ENCODE measurements at places on chromosomes 2 and 18.

- DNase-seq = no peak
These were observed 60.5 kb upstream of the PXDN start for GRCh38 chr2:1804865-1805264.

GRCh38 chr18:52340406-52341102, 557 bp downstream of the DCC start:
- no peak for DNase-seq

GRCh38 chr2:128293426-128293755, 25.3 kb downstream of the HS6ST1 start:
- no peak for DNase-seq

- DNase-seq = no peak
These were observed 4.9 kb downstream of the VIT start for GRCh38 chr2:36701391-36701795.

- no peak for DNase-seq
These were observed 276.8 kb downstream of the RIT2 start for GRCh38 chr18:42838546-42839145.

GRCh38 chr2:147181351-147182029, 663.3 kb upstream of the ACVR2A start:
- no peak for DNase-seq

GRCh38 chr2:120589771-120590608, 145.7 kb upstream of the GLI2 start:
- peak; percentile 95 for DNase-seq

GRCh38 chr2:202938960-202939359, 26.9 kb downstream of the CARF start:
- no peak for DNase-seq

DNA sequence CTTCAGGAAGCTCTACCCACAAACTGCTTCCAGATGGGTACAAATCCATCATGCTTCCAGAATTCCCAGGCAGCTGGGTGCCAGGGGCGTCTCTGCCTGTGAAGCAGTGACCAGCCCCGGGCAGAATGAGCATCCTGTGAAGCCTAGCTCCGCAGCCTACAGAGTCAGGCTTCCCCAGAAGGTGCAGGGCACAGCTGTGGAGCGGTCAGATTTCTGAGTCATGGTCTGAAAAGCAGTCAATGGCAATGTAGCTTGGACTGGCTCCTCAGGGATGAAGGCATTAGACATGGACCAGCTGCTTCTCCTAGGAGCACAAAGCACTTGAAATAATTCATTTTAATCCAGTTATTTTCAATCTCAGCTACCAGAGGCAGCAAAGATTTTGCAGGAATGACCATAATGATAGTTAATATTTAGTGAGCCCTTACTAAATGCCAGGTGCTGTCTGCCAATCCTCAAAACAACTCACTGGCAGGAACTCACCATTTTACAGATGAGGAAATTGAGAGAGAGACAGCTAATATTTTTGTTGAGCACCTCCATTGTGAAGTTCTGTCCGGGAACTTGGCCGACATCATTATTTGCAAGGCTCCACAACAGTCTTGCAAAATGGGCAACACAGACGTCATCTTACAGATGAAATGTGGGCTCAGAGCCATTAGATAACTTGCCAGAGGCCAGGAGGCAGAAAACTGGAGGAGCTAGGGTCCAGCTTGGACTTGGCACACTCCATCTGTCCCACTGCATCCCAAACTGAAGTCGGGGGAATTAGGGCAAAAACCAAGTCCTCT, 31.7 kb downstream of the ACMSD start:
- no peak for DNase-seq

DNA sequence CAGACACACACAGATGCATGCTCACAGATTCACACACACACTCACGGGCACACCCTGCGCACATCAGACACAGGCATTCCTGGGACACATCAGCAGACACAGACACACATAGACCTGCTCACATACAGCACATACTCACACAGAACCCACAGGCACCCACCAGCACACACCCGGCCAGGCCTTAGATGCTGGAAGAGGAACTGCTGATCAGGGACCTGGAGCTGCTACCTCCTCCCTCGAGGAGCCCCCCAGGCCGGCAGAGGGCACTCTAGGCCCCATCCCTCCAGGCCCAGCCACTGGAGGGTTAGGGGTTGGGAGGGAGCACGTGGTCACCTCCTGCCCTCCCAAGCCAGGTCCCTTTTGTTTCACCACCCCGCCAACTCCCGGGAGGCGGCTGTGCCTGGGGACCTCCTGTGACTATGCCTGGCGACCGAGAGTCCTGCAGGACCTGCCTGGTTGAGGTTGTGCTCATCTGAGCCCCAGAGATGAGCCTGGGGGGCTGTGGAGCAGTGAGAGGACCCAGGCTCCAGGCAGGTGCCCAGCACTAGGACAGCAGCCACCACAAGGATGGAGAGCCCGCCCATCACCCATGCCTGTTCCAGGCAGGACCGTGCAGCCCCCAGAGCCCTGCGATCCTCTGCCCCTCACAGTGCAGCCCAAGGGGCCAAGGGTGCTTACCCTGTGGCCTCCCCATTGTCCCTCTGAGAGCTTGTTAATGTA, 21.0 kb upstream of the PTMA start:
- DNase-seq = no peak

Measured in fibroblast of skin of right quadriceps (primary cell).